T-helper 22 cell (primary cell): ENCODE measurements at places on chromosomes 3 and 15.

DNA sequence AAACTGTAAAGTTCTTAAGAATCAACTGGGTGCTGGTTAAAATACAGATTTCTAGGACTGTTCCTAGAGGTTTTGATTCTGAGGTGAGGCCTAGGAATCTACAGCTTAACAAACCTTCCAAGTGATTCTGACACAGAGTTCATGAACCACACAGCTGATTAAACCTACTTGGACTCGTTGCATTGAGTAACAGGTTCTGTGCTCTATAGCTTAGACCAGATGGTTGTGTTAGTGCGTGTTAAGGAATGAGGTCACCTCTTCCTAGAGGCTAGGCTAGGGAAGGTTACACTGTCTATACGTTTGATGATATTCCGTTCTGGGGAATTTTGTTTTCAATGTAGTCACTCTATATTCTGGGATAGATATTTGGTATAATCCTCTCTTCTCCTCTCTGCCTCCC lies 21.9 kb downstream of the EID1 start:
- DNase-seq: no peak

DNA sequence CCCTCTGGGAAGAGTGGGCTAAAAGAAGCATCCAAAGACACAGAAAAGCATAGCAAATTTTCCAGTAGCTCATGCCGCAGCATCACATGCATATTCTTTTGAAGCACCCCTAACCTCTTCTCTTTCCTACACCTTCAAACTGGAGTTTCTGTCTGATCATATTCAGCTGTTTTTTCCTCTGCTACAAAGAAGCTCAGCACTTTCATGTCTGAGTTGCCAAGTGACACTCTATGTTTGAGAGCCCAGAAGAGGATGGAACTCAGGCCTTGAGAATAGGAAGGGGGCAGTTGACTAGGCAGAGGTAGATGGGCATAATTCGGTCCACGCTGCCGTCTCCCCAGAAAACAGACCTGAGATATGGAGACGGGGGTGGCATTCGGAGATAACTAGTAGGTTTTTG lies 489.6 kb upstream of the NR2F2 start:
- no peak for DNase-seq

- no peak for DNase-seq
Observed at GRCh38 chr3:25038922-25039321, 389.1 kb upstream of the RARB start.

GRCh38 chr3:107882881-107883280 lies 207.9 kb downstream of the CD47 start:
- no peak for DNase-seq

DNA sequence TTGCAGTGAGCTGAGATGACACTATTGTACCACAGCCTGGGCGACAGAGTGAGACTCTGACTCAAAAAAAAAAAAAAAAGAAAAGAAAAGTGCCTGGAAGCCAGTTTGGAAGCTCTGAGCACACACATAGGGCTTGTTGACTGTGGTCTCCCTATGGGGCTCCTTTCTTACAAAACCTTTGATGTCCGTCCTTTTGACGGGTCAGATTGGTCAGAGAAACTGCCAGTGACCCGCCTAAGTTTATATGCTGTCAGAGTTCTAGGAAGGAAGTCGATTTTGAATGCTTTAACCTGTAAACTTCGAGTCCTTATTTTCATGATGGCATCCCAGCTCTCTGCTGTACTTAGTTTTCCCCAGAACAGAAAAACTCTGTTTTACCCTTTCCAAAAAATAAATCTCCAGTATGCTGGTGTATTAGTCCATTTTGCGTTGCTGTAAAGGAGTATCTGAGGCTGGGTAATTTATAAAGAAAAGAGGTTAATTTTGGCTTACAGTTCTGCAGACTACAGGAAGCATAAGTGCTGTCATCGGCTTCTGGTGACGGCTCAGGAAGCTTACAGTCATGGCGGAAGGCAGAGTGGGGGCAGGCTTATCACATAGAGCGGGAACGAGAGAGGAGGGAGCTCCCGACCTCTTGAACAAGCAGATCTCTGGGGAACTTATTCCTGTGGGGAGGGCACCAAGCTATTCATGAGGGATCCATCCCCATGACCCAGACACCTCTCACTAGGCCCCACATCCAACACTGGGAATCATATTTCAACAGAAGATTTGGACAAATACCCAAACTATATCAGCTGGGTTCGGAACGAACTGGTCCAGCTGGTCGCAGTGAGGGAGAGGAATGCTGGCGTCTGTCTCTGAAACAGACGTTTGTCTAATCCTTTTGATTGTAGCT lies 72.3 kb downstream of the LMLN start:
- DNase-seq: no peak

- no peak for DNase-seq
Observed at GRCh38 chr15:46265664-46266347, 631.0 kb downstream of the SQOR start.

DNA sequence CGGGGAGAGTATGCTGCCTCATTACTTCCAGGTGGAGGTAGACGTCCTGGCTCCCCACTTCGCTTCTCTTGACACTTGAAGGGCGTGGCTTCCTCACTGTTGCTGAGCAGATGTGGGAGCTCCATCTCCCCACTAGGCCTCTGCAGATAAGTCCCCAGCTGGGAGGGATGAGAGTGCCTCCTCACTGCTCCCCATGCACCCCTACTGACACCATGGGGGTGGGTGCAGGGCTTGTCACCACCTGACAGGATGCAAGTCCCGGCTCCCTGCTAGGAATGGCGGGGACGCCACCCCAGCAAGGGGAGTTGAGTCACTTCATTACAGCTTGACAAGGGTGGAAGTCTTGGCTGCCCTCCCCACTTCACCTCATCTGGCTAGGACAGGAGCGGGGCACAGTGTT lies 36.8 kb upstream of the ATG7 start:
- no peak for DNase-seq

DNA sequence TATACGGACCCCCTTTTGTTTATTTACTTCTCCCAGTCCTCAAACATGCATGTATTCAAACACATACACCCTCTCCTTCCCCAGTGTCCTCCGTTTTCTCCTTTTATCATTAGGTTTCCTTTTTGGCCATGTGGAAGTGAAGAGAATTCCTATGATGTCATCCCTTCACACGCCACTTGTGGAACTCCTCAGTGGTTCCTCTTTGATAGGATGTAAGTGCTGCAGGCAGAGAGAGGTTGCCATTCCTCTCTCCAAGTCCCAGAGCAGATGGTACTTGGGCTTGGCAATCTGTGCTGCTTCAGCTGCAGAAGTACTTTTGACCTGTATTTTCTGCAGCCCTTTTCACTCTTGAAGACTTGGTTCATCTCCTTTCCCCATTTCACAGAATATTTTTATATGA lies 32.9 kb upstream of the CRTC3 start:
- no peak for DNase-seq

DNA sequence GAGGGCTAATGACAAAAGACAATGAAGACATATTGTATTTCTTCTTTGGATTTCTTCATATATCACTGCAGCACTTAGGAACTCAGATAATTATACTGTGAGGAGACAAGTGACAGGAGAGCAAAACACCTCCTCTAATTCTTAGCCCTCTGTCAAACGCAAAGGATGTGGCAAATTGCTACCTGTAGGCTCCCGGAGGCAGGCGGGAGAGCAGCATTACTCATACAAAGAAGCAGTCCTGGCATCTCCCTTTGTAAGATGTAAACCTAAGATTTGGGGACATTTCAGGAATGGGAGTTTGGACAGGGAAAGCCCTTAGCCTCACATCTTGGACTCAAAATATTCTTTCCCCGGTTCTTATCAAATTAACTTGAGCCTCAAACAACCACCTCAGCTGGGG lies 460.8 kb downstream of the SOX2 start:
- DNase-seq: no peak

GRCh38 chr3:33592999-33593398 lies 125.1 kb downstream of the CLASP2 start:
- no peak for DNase-seq

DNA sequence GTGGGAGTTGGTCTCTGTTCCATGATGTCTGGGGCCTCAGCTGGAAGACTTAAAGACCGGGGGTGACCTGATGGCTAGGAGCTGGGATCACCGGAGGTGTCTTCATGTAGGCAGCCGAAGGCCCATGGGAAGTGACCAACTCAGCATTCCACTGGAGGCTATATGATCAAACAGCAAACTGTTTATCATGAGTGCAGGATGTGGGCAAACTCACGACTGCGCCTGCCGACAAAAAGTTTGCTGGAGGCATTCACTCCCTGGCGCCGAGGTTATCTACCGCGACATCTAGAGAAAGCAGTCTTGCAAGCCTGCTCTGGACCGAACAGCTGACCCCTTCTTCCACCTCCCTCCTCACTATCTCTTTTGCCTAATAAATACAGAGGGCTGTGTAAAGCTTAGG lies 62.7 kb upstream of the NR2C2 start:
- no peak for DNase-seq

DNA sequence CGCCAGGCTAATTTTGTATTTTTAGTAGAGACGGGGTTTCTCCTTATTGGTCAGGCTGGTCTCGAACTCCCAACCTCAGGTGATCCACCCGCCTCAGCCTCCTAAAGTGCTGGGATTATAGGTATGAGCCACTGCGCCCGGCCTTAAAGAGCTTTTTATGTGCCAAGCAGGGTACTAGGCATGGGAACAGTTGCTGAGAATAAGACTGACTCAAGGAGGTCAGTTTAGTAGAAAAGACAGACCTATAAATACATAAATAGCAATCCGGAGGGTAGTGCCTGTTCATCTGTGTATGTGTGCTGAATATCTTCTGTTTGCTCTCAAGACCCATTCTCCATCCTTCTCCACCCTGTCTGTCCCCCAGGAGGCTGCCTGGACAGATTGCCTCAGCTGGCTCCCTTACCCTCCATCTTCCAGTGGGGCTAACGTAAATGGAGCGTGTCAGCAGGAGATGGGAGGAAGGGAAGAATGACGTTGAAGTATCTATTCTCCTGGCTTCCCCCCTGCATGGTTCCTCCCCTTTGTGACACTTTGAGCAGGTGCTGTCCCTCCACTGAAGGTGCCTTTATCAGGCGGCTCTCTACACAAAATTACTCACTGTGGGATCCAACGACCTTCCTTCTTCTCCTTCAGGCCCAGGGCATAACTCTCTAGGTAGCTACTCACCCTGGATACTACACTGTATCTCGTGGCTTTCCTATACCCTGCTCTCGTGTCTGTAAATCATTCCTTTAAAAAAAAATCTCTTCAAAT lies 31.1 kb downstream of the FBXO40 start:
- no peak for DNase-seq

DNA sequence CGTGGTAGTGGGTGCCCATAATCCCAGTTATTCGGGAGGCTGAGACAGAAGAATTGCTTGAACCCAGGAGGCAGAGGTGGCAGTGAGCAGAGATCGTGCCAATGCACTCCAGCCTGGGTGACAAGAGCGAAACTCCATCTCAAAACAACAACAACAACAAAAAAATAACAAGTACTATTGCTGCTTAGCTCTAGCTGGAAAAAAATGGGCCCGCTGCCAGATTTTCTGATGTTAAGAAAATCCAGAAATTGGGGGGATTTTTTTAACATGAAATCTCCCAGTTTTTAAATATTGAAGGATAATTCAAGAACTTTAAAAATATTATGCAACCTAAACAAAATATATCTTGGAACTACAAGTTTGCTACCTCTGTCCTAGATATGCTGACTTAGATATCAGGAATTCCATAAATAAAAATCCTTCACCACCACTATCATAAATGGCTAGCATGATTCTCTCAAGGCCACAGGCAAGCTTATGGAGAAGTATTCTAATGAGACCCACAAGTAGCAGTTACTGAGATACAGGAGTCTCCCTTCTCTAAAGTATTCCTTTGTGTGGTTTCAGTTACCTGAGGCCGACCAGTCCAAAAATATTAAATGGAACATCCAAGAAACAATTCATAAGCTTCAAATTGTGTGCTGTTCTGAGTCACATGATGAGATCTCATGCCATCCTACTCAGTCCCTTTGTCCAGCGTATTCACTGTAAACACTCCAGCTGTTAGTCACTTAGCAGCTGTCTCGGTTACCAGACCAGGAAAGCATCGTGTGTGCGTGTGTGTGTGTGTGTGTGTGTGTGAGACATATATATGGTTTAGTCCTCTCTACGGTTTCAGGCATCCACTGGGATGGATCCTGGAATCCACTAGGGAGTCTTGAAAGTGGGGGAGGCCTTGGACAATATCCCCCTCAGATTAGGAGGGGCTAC lies 277.2 kb downstream of the TBL1XR1 start:
- no peak for DNase-seq

GRCh38 chr15:95215017-95215416 lies 983.7 kb downstream of the MCTP2 start:
- no peak for DNase-seq

DNA sequence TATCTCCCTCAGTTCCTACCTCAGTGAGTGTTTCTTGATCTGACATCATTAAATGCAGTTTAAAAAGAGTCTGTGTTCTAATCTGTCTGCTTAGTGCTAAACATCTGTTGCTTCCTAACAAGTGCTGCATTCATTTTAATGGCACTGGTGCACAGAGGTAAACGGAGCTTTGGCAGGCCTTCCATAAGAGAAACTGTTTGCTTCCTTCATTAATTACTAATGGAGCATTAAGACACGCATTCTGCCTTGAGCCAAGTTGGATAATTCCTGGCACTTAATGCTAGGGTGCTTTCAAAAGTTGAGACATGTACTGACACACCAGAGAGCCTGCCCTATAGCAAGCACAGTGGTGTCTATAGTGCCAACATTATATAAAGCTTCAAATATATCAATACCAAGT lies 34.7 kb downstream of the SCG5 start:
- no peak for DNase-seq

DNA sequence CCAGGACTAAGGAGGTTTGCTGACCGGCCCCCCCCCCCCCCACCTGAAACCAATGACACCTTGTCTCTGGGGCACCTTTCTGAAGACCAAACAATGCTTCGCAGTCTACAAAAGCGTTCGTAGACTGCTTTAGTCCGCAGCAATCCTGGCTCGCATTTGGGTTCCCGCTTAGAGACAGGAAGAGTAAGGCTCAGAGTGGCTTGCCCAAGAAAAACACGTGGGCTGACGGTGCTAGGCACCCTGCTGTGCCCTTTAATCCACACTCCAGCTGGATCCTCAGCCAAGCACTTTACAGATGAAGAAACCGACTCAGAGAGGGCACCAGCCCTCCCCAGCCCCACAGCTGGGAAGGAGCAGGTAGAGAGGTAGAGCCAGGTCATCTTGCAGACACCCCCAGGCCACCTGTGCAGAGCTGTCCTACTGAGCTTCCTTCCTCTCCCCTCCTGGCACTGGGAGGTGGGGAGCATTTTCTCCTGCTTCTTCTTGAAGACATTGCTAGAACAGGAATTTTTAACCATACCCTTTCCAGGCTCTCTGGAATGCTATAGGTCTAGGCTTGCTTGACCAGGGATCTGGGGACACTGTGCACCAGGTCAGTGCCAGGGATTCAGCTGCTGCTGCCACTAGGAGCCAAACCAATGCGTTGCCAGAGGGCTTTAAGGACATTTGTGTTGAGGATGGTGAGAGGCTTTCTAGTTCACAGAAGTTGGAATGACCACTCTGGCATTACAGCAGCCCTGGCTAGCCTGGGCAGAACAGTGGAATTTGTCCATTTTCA lies 1.0 kb upstream of the KLF15 start:
- no peak for DNase-seq

DNA sequence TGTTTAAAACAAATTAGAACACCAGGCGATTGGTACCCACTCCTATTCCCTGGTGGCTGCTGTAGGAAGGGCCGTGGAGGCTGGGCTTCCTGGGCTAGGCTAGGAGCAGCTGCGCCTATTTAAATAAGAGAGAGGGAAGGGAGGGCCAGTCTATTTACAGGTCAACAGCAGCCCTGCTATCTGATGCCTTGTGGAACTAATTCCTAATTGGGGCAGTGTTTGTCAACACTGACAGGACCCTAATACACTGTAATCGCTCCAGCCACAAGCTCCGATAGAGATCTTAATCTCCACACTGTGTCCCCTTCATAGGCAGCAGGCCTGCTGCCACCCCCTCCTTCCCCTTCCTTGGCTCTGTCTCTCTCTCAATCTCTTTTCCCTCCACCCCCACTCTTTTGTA lies 116.9 kb upstream of the SOX14 start:
- DNase-seq: no peak

GRCh38 chr3:60337421-60337820 lies 913.8 kb downstream of the FHIT start:
- DNase-seq: no peak
